ENCODE measurements at places on chromosomes 2 and 18. TPM values are rescaled to one million over a fixed set of nuclear protein-coding genes. Genes with fewer than 3 reads are reported as not detected.

Gene LRRC30
- not detected for total RNA-seq

DNA sequence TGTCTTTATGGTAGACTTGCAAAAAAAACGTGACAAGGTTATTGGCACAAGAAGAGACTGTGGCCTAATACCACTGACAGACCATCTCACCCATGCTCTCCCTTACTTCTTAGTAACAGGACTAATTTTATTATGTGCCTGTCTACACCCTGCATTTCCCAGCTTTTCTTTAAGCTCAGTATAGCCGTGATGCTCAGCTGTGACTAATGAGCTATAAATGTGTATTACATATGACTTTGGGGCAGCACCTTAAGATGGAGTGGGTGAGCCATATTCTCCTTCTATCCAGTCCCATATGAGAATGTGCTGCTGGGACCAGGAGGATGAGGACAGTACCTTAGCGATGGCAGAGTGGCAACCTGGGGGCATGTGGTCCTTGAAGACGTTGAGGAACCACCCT lies 293.5 kb downstream of the RNF144A start:
- ATAC-seq: no peak

- no peak for ATAC-seq
These were observed 182.5 kb downstream of the ANKRD44 start for GRCh38 chr2:197128126-197128525.

- no peak for ATAC-seq
These were observed 254.3 kb downstream of the SOX11 start for GRCh38 chr2:5946225-5947115.

GRCh38 chr2:12436483-12436882 lies 280.3 kb upstream of the TRIB2 start:
- no peak for ATAC-seq

DNA sequence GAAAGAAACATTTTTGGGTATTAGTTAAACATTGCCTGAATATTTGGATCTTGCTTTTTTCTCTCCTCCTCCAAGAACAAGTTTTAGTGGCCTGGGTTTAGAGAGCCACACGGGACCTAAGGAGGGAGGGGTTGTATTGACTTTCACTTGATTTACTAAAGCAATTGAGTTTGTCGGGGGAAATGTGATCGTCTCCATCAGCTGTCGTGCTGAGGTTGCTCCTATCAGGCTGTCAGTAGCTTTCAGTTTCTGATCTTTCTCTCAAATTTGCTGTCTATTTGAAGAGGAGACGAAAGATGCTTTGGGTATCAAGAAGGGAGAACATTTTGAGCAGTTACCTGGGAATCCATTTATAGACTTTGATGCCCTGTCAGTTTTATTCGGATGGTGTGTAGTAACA lies 106.0 kb downstream of the SETBP1 start:
- ATAC-seq: no peak

Gene KCNG3
- not detected for total RNA-seq
